Activated T-cell treated with anti-CD3 and anti-CD28 coated beads, Interleukin-2, amount 50 U/mL, for 48 hours (primary cell): ENCODE measurements at places on chromosomes 3 and 15.

DNA sequence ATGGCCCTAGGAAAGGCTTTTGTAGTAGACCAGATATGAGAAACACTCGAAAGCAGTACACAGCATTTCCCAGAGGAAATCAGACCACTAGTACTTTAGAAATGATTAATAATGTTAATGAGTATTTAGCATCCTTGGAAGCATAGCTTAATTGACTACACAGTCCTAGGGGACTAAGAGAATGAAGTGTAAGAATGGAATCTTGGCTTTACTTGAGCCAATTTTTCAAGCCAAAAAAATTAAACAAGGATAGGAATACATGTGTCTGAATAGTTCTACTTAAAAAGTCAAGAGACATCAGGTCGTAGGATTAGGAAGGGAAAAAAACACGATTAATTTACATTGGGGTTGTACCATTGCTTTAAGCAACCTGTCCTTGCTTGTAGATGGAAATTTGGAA lies 38.2 kb downstream of the DPPA2 start:
- no peak for DNase-seq

GRCh38 chr15:94182883-94183282 lies 48.5 kb upstream of the MCTP2 start:
- no peak for DNase-seq

GRCh38 chr3:105733356-105733755 lies 135.5 kb downstream of the CBLB start:
- DNase-seq = no peak

GRCh38 chr3:10495003-10495402 lies 10.4 kb downstream of the ATP2B2 start:
- DNase-seq = no peak

- DNase-seq = no peak
Observed at GRCh38 chr3:182668541-182668940, 124.8 kb upstream of the ATP11B start.

DNA sequence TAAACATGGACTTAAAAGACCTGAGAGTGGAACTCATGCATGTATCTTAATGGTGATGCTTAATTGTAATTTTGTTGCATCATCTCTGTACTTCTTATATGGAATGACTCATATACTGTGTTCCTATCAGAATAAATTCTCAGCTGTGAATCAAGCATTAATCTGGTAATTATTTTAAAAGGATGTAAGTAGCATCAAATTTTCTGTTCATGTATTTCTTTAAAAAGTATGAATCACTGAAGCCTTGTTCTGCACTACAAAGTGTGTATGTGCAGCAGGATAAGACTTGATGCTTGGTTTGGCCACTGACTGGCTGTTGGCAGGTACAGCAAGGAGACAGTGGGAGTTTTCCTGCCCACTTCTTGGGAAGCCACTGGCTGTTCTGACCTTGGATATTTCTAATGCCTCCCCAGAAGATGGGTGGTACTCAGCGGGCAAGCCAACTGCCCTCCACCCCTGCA lies 123.9 kb downstream of the ANO10 start:
- no peak for DNase-seq

- DNase-seq = no peak
Observed at GRCh38 chr15:34943711-34944110, 25.8 kb downstream of the AQR start.

- DNase-seq = no peak
Observed at GRCh38 chr3:37918627-37919026, 56.9 kb downstream of the CTDSPL start.

GRCh38 chr15:29734917-29735572 lies 87.2 kb downstream of the TJP1 start:
- no peak for DNase-seq

DNA sequence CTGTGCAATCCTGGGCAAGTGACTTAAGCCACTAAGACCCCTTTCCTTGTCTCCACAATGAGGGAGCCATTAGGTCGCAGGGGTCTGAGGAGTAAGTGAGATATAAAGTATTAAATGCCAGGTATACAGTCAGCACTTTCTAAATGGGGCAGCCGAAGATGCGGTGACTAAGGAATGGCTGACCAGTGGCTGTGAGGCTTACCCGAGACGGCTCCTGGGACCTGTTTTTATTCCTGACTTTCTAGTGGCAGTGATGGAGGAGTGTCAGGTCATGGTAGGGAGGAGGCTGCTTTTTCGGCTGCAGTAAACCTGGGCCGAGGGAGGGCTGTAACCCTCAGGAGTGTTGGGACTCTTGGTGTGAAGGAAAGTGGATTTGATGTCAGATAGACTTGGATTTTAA lies 52.3 kb downstream of the TRAK1 start:
- DNase-seq = no peak

DNA sequence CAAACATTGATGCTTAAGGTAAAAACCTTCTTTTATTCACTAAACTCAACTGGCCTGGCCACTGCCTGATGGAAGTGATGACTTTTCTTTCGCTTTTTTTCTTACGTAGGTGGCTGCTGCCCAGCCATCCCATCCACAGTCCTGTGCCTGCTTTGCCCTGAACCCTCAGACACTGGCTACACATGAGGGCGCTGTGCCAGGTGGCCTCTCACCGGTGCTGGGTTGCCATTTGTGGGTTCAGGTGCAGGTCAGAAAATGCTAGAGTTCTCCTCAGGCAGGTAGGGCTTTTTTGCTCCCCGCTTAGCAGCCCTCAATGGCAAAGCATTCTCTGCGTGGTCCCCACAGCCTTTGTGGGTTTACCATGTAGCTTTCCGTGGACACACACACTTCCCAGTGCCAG lies 88.3 kb upstream of the PRR23E start:
- DNase-seq = no peak

GRCh38 chr3:11910971-11911531 lies 64.4 kb upstream of the TAMM41 start:
- DNase-seq = no peak

GRCh38 chr3:119597548-119598288 lies at the start of gene PLA1A:
Gene PLA1A (plus strand): TSS chr3:119597885. CDS start chr3:119597914, 29 bp downstream.
- DNase-seq = no peak
